ENCODE measurements at places on chromosomes 13 and 19.
A peak's percentile ranks its signal among the peaks of the same experiment; 100 is the strongest.

- H3K4me1 ChIP-seq = no peaks in the 10 kb centered on the region
- H3K27ac ChIP-seq = no peak overlapping the region
- no peak overlapping the region for H3K4me3 ChIP-seq
- no peak for DNase-seq
- H3K27me3 ChIP-seq = no peaks in the 10 kb centered on the region
Measured at GRCh38 chr19:21094347-21095025, 12.5 kb downstream of the ZNF714 start.

- H3K27me3 ChIP-seq = no peaks in the 10 kb centered on the region
- H3K4me3 ChIP-seq = no peak overlapping the region
- DNase-seq = peak; percentile 72
- H3K4me1 ChIP-seq = no peaks in the 10 kb centered on the region
- no peaks in the 10 kb centered on the region for H3K36me3 ChIP-seq
- no peak overlapping the region for H3K27ac ChIP-seq
Measured at GRCh38 chr13:25574437-25575411, 202.9 kb downstream of the ATP8A2 start.

DNA sequence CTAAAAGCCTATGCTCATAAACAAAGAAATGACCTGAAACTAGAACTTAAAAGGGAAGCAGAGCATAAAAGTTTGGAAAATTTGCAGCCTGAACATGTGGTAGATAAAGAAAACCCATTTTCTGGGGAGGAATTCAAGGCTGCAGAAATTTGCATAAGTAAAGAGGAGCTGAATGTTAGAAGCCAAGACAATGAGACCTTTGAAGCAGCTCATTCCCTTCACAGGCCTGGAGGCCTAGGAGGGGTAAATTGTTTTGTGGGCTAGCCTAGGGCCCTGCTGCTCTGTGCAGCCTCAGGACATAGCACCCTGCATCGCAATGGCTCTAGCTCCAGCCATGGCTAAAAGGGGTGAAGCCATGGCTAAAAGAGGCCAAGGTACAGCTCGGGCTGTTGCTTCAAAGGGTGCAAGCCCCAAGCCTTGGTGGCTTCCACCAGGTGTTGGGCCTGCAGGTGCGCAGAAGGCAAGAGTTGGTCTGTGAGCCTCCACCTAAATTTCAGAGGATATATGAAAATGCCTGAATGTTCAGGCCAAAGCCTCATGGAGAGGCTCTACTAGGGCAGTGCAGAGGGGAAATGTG, 38.3 kb downstream of the ZIC2 start:
- no peaks in the 10 kb centered on the region for H3K4me1 ChIP-seq
- H3K27me3 ChIP-seq = peaks cover 4% of the 10 kb centered on the region
- H3K27ac ChIP-seq = no peak overlapping the region
- H3K36me3 ChIP-seq = no peaks in the 10 kb centered on the region
- no peak for DNase-seq

DNA sequence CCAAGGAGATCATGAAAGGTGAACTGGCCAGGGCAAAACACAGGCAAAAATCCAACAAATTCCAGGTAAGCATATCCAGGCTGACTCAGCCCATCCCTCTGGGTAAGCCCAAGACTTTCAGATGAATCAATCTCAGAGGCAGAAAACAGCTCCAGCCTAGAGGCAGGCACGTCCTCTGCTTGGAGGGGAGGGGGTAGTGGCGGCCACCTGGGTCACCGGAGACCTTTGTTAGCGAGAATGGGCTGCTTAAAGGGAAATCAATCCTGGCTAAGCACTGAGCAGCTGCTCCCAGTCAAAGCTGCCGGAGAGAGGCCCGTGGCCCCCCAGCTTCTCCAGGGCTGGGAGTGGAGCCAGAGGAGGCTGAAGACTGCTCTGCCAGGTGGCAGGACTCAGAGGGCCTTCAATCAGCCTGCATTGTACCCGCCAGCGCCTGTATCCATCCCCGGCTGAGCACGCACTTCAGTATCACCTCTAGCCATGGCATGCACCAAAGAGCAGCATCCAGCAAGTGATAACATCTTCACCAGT, 48.2 kb downstream of the PIN1 start:
- DNase-seq = no peak
- H3K27ac ChIP-seq = no peak overlapping the region
- H3K36me3 ChIP-seq = no peaks in the 10 kb centered on the region
- no peak overlapping the region for H3K4me3 ChIP-seq
- no peaks in the 10 kb centered on the region for H3K27me3 ChIP-seq

GRCh38 chr19:54011507-54012211, 20.2 kb downstream of the CACNG6 start:
- no peak overlapping the region for H3K4me3 ChIP-seq
- H3K4me1 ChIP-seq = no peaks in the 10 kb centered on the region
- no peak for DNase-seq
- no peak overlapping the region for H3K27ac ChIP-seq
- peaks cover 47% of the 10 kb centered on the region for H3K27me3 ChIP-seq
- no peaks in the 10 kb centered on the region for H3K36me3 ChIP-seq

Measured in breast epithelium (tissue), 4 donors.